Esophagus squamous epithelium (tissue), 5 donors: ENCODE measurements at places on chromosomes 4 and X. TPM values are rescaled to one million over a fixed set of nuclear protein-coding genes. Genes with fewer than 3 reads are reported as not detected.

The FAM241A gene
- 1.3 TPM for total RNA-seq

The TMEM165 gene
- 162 TPM for total RNA-seq

The TTC29 gene
- not detected for total RNA-seq

The MAGEA11 gene
- 0.44 TPM for total RNA-seq

The RAI2 gene
- 4.2 TPM for total RNA-seq

The LAMTOR3 gene
- total RNA-seq: 43.5 TPM

The PLAC1 gene
- total RNA-seq: 0.38 TPM

The MAGEA4 gene
- total RNA-seq: not detected

The GNRHR gene
- total RNA-seq: 0.26 TPM

The ESX1 gene
- not detected for total RNA-seq

The AFF1 gene
- 47.1 TPM for total RNA-seq

The UGT2B7 gene
- total RNA-seq: not detected

The AIFM1 gene
- total RNA-seq: 23.1 TPM

The MAB21L2 gene
- 0.23 TPM for total RNA-seq

The PCYT1B gene
- total RNA-seq: 1.1 TPM

The HSD17B10 gene
- 130 TPM for total RNA-seq

The ZNF157 gene
- total RNA-seq: 0.19 TPM

The PHOX2B gene
- not detected for total RNA-seq

The STIM2 gene
- total RNA-seq: 6.1 TPM

The ENPEP gene
- 0.57 TPM for total RNA-seq

The CD99 gene
- total RNA-seq: 79.9 TPM

The ING2 gene
- 16.7 TPM for total RNA-seq

The ZRSR2 gene
- 5.7 TPM for total RNA-seq

The ARMCX1 gene
- total RNA-seq: 12.1 TPM

The MAGEB1 gene
- total RNA-seq: not detected

The TBC1D25 gene
- total RNA-seq: 11.7 TPM

The ZNF275 gene
- 1.5 TPM for total RNA-seq

The GATA1 gene
- not detected for total RNA-seq

The PRICKLE3 gene
- 15.7 TPM for total RNA-seq

The PASD1 gene
- total RNA-seq: not detected

The NPNT gene
- 15.4 TPM for total RNA-seq

The TEC gene
- total RNA-seq: 6.1 TPM

The BEND2 gene
- not detected for total RNA-seq

The GRPR gene
- not detected for total RNA-seq

The GAGE2A gene
- not detected for total RNA-seq

The NDUFC1 gene
- total RNA-seq: 34.3 TPM

The CLIC2 gene
- 3.2 TPM for total RNA-seq

The NDNF gene
- total RNA-seq: 1.5 TPM

The UFSP2 gene
- 32.4 TPM for total RNA-seq

The TCEAL2 gene
- total RNA-seq: 3.2 TPM

The UGT2B11 gene
- total RNA-seq: not detected
